ENCODE measurements at places on chromosomes 5 and 9. TPM values are rescaled to one million over a fixed set of nuclear protein-coding genes. Genes with fewer than 3 reads are reported as not detected.

LRRC19 gene
- not detected for total RNA-seq

TMEM252 gene
- total RNA-seq, result not detected

AK6 gene
- 51.9 TPM for total RNA-seq

PCDHA13 gene
- total RNA-seq, result 0.07 TPM

KCNV2 gene
- total RNA-seq, result not detected

TRIM36 gene
- 2.0 TPM for total RNA-seq

SLC4A9 gene
- not detected for total RNA-seq
